Posterior cingulate gyrus (tissue), 11 donors: ENCODE measurements at places on chromosomes 13 and 19.

DNA sequence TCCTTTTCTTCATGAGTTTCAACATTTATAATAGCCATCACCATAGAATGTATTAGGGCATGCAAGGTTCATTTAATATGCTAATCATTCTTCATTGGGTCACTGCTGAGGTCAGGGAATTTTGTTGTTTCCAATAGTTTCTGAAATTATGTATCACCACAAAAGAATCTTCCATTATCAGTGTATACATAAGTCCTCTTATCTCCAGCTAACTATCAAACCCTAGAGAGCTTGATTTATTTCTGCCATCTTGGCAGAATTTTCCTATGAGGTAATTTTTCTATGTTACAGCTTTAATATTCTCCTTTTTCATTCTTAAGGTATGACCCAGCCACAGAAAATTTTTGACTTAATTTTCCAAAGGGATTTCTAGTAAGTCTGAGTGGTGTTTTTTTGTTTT lies 415.0 kb upstream of the SLITRK1 start:
- no peak for DNase-seq

GRCh38 chr19:38055010-38055409 lies 148.0 kb downstream of the SIPA1L3 start:
- peak; percentile 22 for DNase-seq

DNA sequence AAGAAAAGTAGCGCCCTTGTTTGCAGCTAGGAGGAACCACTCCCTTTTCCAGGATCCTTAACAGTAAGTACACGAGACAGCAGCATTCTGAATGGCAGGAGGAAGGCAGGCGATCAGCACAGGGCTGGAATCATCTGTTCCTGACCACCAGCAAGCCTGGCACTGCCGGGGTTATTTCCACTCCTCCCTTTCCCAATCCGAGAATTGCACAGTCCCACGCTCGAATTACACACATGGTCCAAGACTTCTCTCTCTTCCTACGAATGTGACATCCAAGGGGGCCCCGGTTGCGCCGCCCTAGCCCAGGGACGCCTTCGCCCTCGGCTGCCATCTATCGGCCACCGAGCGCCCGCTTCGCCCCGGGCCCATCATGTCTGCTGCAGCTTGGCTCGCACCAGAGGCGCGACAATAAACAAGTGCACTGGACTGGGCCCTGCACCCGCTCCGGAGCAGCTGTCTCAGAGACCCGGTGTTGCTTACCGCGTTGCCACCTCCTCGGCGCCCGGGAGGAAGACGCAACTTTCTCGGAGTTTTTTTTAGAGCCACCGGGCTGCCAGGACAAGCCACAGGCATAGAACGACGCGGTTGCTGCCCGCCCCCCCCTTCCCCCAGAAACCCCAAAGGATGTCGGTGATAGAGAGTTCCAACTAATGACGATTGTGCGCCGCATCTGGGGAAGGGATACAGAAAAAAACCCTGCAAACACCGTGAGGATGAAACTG lies at the start of gene SLITRK5:
SLITRK5 (plus strand) TSS at position 341 of the 722 bp plus-strand sequence. CDS start 4,018 bp downstream, outside the sequence.
- peak; percentile 90 for DNase-seq

DNA sequence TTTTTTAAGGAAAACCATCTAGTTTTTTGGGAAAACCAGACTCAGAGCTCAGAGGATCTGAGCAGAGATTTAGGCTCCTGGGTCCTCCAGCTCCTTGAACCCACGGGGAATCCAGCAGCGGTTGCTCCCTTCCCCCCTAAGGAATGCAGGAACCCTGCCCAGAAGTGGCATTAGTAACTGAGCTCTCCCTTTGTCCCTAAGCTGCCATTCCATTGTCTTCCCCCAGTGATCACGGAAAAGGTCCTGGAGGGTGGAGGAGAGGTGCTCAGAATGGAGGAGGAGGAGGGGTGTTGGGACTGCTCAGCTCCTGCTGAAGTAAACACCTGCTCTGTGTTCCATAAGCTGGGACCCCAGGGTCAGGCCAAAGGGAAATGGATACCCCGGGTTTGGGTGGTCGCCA lies 16.8 kb upstream of the OR1M1 start:
- no peak for DNase-seq
